ELF-1 (cell line): ENCODE measurements at places on chromosomes 4 and X.

DNA sequence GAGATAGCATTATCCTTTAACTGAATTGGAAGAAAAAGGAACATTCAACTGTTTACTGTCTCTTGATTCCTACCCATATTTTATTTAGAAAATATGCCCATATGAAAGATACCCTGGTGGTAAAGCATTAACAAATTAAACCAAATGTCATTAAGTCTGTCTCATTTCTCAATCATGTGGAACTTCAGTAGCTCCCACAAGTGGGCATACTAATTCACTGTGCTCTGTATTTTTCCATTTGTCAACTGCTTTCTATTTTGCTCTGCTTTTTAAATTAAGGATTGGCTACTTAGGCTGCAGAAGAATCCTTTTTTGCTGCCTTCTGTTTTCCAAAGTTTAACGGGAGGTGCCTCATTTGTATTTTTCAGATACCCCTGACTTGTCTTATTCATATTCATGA is 77.2 kb downstream of the DDIT4L start:
- no peak for DNase-seq

DNA sequence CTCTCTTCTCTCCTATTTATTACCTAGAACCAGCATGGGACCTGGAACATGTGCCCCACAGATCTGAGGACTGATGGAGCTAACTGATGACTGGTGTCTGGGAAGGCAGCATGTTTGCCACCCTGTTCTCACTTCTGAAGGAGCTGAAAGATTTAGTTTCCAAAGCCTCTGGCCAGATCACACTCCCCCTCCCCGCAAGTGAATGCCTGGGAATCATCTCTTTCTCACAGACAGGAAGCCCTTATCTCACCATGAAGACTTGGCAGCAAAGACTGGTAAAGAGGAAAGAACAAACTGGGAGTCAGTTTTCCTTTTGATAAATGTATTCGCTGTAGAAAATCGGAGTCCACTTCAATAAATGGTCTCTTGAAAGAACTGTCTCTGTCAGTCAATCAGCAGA is 21.0 kb upstream of the PCYT1B start:
- peak; percentile 58 for DNase-seq

DNA sequence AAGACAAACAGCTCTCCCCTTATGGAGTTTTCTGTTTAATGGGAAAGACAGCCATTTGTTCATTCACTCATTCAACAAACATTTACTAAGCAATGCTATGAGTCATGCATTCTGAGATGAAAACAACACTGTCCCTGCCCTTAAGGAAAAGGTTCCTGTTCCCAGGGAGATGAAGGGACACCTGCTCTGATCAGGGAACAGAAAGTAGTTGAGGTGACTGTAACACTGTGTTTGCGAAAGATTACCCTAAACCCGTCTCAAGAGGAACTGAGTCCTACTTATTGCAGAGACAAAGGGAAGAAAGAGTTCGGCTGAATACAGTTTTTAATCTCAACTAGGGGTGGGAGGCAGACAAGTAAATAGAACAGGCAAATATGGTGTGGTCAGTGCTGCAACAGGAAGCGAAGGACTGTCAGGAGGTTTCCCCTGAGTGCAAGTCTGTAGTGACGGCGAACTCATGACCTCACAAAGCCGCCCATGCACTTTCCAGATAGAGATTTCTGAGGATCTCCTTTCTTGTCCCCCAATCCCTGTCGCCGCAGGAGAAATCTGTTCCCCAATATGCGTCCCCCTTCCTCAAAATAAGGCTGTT is 712 bp downstream of the STX18 start:
- DNase-seq = no peak

DNA sequence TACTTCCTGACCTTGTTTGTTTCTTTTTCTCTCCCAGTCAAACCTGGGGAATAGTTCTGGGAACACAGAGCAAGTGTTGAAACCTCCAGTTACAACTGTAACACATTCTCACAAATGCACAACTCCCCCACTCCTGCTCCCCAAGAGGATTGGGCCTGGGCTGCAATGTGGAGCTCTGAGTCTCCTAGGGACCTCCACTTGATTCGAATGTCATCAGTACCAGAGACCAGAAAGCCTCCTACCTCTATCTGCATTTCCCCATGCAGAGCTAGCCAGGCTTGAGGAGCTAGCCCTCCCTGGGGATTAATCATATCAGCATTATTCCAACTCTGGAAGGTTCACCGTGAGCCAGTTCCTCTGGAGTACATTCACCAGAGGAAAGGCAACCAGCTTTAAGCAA is 41.7 kb upstream of the CITED1 start:
- no peak for DNase-seq

DNA sequence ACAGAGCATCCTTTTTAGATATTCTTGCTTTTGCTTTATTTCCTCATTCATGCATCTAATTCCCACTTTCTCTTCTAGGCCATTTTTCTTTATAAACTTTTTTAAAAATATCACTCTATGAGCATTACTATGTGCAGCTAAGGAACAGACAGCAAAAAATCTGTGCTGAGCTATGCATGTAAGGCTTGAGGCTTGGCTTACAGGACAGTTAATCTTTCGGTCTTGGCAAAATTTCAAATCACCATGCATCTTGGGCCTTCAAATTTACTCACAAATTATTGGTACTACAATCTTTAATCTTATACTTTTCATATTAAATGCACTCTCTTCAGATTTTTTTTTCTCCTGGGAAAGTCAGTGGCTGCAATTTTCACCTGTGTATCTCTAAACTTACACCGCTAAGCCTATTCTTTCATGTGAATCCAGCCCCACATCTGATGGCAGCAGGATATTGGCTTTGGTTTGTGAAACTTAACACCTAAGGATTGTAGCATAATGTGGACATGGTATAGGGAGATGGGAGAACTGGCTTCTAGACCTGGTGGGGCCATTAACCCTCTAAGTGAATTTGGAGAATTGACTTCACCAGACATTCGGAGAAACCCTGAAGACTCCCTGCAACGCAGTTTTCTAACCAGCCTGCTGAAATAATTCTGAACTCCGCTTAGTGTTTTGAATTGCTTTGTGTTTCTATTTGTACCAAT is 278.3 kb downstream of the SPRY1 start:
- DNase-seq = no peak

- no peak for DNase-seq
These were observed 30.5 kb upstream of the PRKX start for GRCh38 chrX:3743801-3744439.

DNA sequence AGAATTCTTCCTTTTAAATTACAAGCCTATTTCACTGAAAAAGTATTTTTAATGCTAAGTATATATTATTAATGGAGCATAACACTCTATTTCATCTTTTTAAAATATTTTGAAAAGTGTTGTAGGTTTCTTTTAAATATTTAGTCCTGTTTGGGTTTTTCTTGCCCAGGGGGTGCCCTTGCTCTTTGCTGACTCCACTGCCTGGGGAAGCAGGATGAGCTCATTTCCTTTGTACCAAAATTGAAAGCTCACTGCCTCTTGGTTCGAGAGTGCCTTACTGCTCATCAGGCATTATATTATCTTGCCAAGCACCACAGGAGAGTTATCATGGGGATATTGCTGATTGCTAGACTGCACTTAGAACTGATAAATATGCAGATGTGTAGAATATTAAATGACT is 819.2 kb downstream of the PCDH18 start:
- no peak for DNase-seq

GRCh38 chrX:96002431-96002830 is 682.2 kb upstream of the DIAPH2 start:
- no peak for DNase-seq

DNA sequence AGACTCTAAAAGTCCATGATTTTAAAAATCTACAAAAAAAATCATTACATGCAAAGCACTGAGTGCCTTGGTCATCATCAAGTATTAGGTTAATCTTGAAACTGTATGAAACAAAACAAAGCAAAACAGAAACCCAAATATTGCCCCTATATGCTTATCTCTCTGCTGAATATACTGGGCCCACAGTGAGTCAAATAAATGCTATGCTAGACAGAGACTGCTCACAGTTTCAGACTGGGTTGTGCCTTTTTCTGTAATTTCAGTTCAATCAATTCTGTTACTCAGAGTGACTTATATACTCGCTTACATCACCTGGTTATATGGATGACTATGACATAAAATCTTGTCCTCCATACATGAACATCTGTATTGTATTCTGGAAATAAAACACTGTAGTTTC is 257.1 kb upstream of the ACTRT1 start:
- no peak for DNase-seq

DNA sequence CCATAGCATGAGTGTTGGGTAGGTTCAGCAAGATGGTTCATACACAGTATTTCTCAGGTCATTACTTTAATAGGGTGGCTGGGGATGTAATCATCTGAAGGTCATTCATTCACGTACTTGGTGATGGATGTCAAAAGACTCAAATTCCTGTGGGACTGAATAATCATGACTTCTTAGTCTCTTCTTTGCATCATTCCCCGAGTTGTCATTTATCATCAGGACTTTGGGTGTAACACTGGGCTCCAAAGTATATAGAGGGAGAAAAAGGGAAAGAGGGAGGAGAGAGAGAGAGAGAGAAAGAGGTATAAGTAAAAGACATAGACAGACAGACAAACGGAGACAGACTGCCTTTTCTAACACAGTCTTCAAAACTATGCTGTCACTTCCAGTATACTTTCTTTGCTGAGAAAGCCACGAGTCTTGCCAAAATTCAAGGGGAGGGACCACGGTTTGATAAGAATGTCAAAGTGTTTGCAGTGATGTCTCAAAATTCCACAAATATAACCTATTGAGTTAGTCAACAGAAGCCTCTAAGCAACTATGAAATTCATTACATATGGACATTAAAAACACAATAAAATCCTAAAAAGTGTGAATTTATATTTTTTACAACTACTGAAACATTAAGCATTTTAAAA is 55.9 kb downstream of the UGT2A3 start:
- no peak for DNase-seq

DNA sequence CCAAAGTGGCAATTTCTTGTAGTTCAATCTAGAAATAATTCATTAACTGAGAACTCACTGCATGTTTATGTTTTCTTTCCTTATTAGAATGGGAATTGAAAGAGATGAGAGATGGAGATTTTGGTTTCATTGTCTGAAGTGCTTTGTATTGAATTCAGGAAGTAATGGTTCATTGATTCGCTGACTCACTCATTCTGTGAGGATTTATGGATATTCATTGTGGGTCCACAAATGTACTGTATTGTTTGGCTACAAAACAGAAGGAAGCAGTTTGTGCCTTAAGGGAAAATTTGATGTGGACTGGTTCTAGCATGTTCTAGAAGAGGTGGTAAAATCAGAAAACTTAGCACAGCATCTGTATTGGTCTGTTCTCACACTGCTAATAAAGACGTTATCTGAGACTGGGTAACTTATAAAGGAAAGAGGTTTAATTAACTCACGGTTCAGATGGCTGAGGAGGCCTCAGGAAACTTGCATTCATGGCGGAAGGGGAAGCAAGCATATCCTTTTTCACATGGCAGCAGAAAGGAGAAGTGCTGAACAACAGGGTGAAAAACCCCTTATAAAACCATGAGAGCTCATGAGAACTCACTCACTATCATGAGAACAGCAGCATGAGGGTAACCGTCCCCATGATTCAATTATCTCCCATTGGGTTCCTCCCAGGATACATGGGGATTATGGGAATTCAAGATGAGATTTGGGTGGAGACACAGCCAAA is 132.3 kb upstream of the VCX3A start:
- no peak for DNase-seq

DNA sequence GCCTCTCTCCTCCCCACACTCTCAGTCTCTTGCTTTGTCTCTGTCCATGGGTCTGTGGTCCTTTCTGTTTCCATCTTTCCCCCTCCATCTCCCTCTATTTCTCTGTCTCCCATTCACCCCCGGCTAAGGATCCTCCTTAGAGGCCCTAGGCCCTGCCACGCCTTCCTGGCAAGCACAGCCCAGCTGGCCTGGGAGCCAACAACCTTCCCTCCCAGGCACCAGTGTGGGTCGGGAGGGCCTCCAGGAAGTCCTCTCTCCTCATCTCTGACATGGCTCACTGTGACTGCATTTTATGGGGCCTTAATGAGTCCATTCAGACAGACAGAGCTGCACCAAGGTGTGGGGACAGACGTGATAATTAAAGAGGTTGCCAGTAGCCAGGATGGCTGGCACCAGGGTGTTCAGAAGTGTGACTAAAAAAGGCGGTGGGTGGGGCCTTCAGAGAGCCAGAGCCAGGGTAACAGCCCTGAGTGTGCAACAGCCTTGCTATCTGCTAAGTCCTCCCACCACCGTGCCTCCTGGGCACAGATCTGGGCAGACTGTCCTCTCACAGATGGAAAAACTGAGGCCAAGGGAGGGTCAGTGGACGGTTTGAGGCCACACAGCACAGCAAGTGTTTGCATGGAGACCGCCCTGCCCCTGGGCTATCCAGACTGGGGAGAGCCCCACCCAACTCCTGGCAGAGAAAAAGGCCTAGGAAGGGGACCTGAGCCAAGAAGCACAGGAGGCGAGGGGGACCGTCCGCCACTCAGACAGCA is 31.5 kb downstream of the BLOC1S4 start:
- no peak for DNase-seq

- DNase-seq = no peak
These were observed 3.3 kb downstream of the ITIH6 start for GRCh38 chrX:54794795-54795194.

DNA sequence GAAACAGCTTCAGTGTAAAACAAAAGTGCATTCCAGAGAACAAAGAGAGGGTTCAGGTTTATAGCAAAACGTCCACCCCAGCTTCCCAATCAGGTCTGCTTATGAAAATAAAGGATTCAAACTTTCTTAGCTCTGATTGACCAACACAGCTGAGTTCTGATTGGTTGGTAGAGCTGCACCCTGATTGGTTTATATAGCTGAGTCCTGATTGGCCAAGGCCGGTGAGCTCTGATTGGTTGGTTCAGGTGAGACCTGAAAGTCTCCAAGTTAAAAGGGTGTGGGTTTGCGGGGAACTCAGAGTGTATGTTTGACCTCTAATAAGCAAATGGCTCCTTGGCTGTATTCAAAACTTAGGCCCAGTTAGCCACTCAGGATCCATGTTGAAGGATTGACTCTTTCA is 20.9 kb downstream of the CLRN2 start:
- DNase-seq = no peak

DNA sequence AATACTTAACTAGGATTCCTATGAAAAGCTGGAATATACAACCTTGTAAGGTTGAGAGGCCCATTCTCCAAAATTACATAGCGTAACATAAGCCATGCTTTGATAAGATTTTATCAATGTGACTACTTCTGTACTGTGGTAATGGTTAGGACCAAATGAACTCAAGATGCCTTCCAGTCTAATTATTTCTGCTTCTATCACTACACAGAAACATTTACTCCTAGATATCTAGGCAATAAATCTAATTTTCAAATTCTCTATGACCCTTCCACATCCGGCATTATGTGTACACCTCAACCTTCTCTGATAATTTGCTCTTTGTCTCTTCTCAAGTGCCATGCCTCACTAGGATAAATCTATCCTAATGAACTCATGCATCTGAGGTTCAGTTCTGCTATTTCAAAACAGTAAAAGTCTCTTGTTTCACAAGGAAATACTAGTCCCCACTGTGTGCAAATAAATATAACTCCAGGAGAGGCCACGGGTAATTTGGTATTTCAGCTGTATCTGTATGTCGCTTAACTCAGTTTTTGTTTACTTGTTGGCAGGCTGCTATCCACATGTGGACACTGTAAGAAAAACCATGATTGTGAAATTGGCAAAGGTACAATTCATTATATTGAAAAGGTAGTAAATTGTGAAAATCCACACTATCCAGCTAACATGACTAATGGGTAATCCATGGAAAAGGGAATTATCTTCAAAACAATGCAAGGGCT is 93.3 kb downstream of the PRDM5 start:
- DNase-seq = no peak
